ENCODE measurements at places on chromosomes 4 and X.
A peak's percentile ranks its signal among the peaks of the same experiment; 100 is the strongest.

DNA sequence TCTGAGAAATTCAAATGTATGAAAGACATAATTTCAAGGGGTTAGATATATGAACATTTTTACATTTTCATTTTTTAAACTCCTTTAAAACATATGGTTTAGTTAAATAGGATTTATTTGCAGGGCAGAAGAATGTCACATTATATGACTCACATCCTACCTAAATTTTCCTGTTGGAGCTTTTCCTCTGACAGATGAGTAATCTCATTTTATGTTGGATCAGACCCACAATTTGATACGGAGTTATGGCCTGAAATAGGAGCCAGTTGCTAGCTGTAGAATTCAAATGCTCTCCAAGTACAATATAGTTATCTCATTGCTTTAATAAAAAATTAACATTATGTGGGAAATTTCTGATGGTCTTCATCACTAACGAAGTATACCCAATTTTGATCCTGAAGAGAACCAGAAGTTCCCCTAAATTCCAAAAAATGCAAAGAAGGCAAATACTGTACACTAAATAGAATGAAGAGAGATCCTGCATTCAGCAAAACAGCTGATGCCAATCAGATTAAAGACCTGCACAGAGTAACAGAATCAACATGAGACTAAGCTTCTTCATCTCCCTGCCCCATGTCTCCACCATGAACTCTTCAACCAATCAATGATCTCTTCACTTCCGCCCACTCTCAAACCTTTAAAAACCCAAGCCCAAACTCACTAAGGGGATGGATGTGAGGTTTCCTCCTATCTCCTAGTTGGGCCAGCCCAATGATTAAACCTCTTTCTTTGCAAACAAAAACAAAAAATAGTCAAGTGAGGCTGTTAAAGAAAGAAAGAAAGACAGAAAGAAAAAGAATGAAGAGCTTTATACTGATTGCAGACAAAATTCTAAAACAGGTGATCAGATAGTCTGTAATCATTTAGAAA is 10.9 kb upstream of the EXOSC9 start:
- peak; percentile 15 for DNase-seq

DNA sequence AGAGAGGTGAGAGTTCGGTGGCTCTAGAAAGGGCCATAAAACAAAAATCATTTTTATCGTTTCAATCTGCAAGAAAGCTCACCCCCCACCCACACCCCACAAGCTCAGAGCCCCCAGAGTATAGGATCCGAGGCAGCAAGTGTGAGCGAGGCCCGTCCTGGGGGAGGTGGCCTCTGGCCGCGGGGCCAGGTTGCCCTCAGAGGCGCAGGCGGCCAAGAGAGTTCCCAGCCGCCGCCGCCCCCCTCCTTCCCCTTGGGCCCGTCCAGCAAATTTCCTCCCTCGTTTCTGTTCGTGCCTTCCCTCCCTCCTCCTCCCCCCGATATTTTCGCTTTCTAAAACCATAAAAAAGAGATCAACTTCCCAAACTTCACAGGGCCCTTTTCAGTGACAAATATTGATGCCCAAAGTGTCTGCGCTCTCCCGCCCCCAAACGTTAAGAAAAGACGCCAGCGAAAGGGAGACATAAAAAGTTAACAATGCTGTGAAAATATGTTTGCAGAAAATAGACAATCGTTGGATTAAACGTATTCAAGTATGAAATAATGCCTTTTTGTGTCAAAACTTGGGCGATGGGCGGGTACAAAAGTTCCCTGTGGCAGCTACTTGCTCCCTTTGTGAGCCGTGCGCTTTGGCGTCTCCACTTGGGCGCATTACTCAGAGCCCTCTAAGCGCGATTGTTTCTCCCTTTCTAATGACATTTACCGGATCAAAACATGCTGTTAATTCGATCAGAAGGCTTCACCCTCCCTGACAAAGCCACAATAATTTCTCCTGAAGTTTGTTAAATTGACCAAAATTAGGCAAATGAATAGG is 1.1 kb upstream of the HELT start:
- no peak for DNase-seq

DNA sequence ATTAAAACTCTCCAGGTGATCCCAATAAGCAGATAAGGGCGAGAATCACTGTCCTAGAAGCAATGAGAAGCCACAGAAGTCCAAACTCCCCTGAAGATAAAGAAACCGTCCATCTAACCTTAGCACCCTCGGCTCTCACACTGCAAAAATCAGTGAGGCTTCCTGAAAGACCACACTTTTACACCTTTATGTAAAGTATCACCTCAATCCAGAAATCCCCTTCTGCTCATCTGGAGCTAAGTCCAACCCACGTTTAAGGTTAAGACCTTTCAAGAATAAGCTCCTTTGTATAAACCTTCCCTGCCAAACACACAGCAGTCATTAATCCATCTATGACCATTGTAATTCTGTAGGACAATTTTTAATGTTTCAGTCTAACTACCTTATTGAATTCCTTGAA is 41.7 kb downstream of the LIN54 start:
- no peak for DNase-seq

GRCh38 chr4:158861766-158862165 is 92.9 kb downstream of the FNIP2 start:
- DNase-seq = no peak

GRCh38 chrX:112048707-112049106 is 33.9 kb downstream of the TRPC5 start:
- DNase-seq = no peak

DNA sequence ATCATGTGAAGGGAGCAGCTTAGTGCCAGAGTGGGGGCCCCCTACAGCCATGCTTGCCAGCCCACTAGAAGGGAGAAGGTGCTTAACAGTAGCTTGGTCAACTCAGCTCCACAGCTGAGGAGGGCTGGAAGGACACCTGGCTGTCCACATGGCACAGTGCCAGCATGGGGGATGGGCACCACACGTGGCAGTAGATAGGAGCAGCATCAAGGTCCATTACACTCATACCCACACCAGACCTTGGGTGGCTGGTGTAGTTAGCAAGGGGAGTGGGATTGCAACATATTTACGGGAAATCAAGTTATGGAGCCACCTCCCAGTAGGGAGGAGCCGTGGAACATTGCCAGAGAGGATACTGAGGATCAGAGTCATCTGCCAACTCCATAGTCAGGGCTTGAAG is 37.9 kb upstream of the SLC4A4 start:
- DNase-seq = no peak

GRCh38 chr4:163697121-163697520 is 202.6 kb downstream of the TMA16 start:
- DNase-seq = no peak

DNA sequence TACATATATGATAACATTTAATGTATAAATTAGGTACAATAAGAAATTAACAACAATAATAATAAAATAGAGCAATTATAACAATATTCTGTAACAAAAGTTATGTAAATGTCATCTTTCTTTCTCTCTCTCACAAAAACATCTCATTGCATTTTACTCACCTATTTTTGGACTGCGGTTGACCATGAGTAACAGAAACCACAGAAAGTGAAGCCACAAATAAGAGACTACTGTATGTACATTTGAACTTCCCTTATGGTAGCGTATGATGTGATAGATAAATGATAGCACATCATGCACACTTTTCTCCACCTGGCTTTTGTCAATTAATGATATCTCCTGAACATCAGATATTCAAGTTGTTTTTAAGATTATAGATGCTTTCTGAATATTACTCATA is 80.5 kb downstream of the HNRNPD start:
- no peak for DNase-seq

DNA sequence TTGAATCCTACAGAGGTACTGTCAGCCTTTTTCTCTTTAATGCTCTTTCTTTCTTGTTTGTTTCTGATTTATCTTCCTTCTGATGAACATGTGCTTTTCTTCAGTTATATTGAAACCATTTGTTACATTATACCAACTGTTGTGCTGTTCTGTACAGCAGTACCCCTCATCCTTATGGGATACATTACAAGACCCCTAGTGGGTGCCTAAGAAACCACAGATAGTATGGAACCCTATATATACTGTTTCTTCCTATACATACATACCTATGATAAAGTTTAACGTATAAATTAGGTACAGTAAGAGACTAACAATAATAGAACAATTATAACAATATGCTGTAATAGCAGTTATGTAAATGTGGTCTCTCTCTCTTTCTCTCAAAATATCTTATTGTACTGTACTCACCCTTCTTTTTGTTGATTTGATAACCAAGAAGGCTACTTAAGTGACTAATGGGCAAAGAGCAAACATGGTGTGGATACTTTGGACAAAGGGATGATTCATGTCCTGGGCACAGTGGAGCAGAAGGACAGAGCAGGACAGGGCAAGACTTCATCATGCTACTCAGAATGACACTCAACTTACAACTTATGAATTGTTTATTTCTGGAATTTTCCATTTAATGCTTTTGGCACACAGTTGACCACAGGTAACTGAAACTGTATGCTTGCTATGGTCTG is 10.7 kb upstream of the YIPF7 start:
- DNase-seq = no peak

GRCh38 chrX:141320801-141321200 is 78.5 kb upstream of the SPANXC start:
- no peak for DNase-seq

GRCh38 chrX:8204169-8204935 is 33.3 kb upstream of the VCX2 start:
- no peak for DNase-seq

- DNase-seq = no peak
Measured at GRCh38 chr4:127920521-127920920, 39.8 kb downstream of the PLK4 start.

DNA sequence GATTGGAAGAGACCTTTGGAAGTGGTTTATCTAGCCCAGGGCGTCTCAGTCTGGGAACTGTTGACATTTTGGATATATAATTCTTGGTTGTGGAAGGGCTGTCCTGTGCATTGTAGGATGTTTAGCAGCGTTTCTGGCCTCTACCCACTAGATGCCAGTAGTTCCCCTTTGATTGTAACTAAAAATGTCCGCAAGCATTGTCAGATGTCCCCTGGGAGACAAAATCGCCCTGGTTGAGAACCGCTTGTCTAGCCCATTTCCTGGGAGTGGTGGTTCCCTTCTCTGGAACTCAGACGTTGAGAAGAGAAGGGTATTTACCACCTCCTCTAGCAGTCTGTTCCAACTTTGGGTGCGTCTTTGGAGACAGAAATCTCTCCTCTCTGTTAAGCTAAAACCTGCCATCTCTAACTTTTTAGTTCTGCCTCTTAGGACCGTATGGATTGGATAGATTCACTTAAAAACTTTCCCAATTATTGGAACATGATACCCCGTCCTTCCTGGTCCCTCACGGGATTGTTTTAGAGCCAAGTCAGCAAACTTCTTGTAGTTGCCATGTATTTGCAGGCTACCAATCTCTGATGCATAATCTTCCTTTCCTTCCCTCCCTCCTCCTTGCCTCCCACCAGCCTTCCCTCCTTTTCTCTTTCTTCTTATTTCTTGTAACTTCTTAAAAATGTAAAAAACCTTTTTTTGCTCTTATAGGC is 13.9 kb downstream of the TMEM165 start:
- DNase-seq = peak; percentile 37

Data from tongue (tissue), 3 donors.